ENCODE measurements at places on chromosomes 5 and 9.

DNA sequence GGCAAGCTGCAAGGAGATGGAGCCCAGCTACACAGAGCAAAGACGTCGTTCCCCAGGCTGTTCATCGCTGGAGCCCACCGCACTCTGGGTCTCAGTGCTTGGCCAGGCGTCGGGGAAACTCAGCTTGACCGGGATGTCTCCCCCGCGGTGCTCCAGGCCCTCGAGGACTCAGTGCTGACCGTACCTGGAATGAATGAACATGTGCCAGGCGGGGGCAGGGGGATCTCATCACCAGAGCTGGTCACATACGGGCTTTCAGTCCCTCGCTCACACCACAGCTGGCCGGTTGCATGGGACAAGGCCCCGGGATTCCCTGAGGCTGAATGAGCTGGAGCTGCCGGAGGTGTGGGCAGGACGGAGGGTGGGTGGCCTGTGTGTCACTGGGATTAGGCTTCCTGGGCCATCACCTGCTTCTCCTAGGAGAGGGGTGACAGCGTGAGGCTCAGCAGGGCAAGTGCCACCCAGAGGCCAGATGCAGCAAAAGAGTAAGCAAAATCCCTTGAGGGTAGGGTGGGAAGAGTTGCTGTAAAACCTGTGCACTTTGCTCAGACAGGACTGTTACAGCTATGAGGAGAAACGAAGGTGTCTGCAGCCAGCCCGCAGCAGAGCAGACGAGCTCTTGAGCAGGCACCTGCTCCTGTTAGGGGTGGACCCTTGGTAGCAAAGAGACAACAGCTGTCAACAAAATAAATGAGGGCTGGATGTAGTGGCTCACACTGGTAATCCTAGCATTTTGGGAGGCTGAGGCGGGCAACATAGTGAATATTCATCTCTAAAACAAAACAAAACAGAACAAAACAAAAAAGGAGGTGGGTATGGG lies 70.7 kb upstream of the RAPGEF1 start:
- no peak for DNase-seq

- DNase-seq, result no peak
These were observed 23.5 kb downstream of the GRAMD2B start for GRCh38 chr5:126446498-126447224.

DNA sequence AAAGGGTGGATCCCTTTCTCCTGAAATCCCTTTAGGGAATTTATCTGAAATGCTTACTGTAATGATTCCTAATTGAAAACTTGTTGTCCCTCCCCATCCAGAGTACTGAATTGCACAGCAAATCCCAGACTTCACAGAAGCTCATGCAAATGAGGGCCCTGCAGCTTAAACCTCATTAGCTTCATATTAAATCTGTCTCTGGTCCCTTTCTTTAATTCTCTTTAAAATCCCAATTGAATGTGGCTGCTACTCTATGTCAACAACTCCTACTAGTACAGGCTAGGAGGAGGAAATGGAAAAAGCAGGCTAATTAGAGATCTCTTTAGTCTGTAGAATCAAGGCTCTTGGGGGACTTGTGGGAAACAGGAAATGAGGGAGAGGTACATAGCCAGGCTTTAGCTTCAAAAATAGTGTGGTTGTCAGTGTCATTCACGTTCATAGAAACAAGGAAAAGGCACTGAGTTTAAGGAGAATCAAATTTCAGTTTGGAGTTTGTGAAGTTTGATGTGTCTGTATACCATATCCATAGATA lies 191.3 kb upstream of the PRDM9 start:
- no peak for DNase-seq

GRCh38 chr5:135229122-135229521 lies 169.9 kb downstream of the MACROH2A1 start:
- DNase-seq, result no peak

DNA sequence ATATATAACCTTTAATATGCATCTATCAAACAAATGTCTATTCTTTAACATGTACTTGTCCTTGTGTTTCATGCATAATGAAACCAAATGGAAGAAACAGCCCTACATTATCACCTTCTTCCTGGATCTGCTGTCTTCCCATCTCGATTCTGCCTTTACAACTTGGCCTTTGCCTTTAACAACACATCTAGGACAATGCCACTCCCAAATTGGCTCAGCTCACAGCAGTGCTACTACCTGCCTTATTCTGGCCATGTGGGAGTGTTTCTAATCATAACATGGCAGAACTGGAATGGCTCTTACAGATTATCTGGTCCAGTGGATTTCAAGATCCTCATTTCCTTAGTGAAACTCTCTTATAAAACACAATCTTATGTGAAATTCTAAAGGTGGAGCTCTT lies 176.5 kb downstream of the CARTPT start:
- no peak for DNase-seq

GRCh38 chr5:51559339-51559738 lies 176.1 kb downstream of the ISL1 start:
- no peak for DNase-seq

DNA sequence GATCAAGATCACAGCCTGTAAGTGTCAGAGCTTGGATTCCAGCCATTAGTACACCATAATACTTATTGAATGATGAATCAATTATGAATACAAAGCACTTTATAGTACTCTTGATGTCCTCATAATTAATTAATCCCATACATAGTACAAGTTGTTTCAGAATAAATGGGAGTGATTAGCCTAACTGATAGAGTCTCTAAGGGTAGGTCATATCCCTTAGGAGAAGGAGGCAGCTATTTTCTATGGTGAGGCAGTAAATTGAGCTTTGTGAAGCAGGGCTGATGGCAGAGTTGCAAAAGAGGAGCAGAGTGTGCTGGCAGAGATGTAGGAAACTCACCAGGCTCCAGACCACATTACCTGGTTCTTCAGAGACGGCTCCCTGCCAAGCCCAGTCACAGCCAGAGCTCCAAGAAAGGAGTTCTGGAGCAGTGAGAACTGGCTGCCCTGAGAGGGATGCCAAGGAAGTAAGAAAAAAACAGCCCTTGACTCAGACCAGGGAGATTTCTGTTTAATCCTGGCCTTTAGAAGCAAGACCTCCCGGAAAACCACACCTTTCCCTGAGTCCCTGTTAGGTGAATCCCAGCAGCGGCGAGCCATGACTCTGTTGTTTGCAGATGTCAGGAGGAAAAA lies 112.9 kb downstream of the SH3TC2 start:
- DNase-seq, result no peak

GRCh38 chr9:124877021-124877782 lies 15.3 kb downstream of the ARPC5L start:
- no peak for DNase-seq

GRCh38 chr5:59893429-59894227 lies at the start of gene PDE4D:
PDE4D (minus strand) TSS chr5:59893726.
- DNase-seq, result no peak

DNA sequence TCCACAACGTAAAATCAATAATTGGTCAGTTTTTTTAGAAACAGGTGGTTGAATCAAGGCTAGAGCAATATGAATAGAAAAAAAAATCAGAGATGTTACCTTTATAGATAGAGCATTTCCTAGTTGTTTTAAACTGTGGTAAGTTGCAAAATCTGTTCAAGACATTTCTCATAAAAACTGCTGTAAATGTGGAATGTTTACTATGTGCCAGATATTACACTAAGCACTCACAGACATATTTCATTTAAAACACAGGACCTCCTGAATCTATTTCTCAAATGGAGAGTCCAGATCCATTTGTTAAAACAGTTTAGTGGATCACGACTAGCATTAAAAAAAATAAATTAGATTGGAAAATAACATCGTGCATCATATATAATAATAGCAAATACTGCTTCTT lies 570.0 kb upstream of the ZNF608 start:
- no peak for DNase-seq

- no peak for DNase-seq
These were observed 85.0 kb downstream of the DNAH5 start for GRCh38 chr5:13859270-13860065.

- DNase-seq, result no peak
These were observed 37.3 kb downstream of the FBXW2 start for GRCh38 chr9:120755810-120756434.

DNA sequence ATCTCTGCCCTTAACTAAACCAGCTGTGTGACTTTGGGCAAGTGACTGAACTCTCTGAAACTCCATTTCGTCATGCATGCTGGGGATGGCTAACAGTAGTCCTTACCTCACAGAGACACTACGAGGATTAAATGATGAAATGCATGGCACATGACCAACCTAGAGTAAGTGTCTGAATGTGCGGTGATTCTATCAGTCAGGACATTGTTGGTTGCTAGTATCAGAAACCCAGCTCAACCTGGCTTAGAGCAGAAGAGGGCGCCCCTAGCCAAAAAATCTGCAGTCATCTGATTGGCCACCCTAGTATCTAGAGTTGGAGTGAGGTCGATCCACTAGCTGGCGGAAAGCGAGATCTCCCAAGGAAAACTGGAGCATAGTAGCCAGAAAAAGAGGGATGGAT lies 25.2 kb downstream of the NEURL1B start:
- DNase-seq, result no peak

- no peak for DNase-seq
These were observed 3.8 kb upstream of the DMRT3 start for GRCh38 chr9:972501-973294.

DNA sequence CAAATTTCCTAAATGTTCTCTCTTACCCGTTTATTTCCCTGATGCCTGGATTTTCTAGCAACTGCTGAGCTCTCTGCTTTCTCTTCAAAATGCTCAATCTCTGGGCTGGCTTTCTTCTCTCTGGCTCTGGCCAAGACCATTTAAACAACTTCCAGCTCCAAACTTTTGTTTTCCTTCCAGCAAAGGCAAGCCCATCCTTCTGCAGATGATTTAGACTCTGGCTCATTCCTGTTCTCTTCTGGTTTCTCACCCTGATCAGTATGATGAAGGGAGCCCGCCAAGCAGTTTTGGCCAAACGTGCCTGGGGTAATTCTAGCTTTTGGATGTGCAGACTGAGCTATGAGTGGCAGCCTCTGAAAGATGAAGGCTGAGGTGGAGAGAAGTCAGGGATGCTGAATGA lies 78.1 kb downstream of the HSPA4 start:
- DNase-seq, result no peak

GRCh38 chr9:74205056-74205455 lies 292.1 kb upstream of the RORB start:
- no peak for DNase-seq

GRCh38 chr9:22237497-22238363 lies 208.9 kb upstream of the DMRTA1 start:
- no peak for DNase-seq

- DNase-seq, result no peak
These were observed 117.0 kb downstream of the GLIS3 start for GRCh38 chr9:4182831-4183230.

GRCh38 chr5:84279234-84279633 lies 105.4 kb downstream of the EDIL3 start:
- DNase-seq, result no peak

DNA sequence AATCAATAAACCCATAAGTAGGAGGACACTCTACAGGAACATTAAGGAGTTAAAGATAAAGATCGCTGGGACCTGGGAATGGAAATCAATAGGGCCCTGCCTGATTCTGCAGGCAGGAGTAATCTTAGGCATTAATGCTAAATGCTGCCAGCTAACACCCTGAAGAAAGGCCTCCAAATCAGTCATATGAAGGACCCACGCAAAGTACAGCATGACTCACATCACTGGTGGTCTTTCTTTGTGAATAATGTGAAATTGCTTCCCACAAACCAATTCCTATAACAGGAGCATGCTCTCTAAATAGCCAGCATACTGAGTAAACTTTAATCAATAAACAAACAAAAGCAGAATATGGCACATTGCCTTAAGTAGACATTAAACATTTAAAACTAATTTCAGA lies 172.3 kb downstream of the SEMA5A start:
- DNase-seq, result no peak

DNA sequence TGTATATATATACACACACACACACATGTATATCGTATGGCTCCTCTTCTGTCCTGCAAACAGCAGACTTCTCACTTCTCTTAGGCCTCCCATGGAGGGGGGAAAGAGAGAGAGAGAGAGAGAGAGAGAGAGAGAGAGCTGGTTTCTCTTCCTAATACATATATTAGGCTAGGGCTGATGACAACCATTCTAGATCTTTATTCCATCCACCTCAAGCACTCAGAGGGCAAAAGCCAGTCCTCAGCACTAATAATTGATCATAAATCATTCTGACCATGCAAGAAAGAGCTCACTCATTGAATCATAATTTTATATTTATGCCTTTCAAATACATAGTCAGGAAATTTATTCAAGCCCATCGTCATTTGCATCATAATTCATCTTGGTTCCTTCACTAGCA lies 47.0 kb downstream of the CFAP90 start:
- no peak for DNase-seq

DNA sequence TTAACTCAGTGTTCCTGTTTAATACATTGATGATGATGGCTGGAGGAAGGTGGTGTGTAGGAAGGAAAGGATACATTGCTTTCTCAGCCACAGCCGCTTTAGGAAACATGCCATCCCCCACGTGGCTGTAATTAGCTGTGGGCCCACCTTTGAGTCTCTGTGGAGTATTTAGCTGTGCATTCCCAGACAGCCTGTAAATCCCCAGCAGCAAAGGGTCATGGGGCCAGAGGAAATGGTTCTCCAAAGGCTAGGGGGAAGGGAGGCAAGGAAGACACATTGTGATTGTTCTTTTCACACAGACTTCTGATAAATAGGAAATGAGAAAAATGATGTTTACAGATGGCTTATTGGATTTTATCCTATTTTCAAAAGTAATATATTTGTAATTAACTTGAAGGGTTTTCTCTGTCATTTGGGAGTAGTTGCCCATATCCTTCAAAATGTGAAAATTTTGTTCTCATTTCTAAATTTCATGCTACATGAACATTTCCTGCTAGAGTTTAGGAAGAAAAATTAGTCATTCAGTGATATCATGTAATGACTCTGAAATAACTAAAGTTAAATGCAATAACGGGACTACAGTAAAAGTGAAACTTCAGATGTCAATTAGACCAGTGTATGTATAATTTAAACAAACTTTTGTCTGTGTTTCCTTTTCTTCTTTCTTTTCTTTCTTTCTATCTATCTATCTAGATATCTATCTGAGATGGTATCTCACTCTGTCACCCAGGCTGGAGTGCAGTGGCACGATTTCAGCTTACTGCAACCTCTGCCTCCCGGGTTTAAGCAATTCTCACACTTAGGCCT lies 24.3 kb upstream of the F2R start:
- DNase-seq, result no peak

- DNase-seq, result no peak
These were observed 42.5 kb downstream of the ADAM19 start for GRCh38 chr5:157533011-157533481.

DNA sequence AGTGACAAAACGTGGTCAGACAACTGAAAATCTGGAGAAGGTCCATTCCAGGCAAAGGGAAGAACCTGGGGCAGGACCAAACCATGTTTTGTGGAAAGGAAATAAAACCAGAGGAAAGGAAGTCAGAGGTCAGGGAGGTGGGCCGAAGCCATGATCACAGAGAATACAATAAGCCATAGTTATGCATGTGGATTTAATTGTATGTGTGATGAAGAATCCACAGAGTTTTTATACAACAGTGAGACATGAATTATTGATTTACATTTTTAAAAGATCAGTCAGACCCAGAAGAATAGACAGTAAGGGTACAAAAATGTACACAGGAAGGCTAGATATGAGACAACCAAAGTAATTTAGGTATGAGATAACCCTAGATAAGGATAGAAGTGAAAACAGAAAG lies 20.8 kb downstream of the TTC33 start:
- DNase-seq, result no peak

GRCh38 chr5:132429463-132430440 lies 60.2 kb downstream of the SLC22A5 start:
- DNase-seq, result no peak

- no peak for DNase-seq
These were observed 344.8 kb downstream of the CSNK1G3 start for GRCh38 chr5:123856766-123857165.

GRCh38 chr5:4128994-4129393 lies 533.4 kb downstream of the IRX1 start:
- DNase-seq, result no peak

GRCh38 chr5:33319841-33320240 lies 120.9 kb upstream of the TARS1 start:
- DNase-seq, result no peak
